ENCODE measurements at places on chromosomes 3 and 15. TPM values are rescaled to one million over a fixed set of nuclear protein-coding genes. Genes with fewer than 3 reads are reported as not detected.
A peak's percentile ranks its signal among the peaks of the same experiment; 100 is the strongest.

DNA sequence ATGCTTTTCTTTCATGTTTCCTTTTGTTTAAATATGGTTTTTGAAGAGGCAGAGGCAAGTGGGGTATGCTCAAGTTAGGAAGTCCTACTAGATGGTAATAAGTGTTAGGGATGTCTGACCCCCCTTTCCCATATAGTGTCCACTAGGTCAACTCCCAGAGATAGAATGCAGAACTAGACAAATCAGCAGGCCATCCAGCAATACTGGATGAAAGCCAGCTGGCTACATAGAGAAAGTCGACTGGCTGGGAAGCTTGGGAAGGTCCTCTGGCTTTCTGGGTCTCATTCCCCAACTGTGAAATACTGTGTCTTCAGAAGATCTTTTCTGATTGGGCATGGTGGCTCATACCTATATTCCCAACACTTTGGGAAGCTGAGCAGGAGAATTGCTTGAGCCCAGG, 113.8 kb downstream of the SNRK start:
- no peak for DNase-seq

DNA sequence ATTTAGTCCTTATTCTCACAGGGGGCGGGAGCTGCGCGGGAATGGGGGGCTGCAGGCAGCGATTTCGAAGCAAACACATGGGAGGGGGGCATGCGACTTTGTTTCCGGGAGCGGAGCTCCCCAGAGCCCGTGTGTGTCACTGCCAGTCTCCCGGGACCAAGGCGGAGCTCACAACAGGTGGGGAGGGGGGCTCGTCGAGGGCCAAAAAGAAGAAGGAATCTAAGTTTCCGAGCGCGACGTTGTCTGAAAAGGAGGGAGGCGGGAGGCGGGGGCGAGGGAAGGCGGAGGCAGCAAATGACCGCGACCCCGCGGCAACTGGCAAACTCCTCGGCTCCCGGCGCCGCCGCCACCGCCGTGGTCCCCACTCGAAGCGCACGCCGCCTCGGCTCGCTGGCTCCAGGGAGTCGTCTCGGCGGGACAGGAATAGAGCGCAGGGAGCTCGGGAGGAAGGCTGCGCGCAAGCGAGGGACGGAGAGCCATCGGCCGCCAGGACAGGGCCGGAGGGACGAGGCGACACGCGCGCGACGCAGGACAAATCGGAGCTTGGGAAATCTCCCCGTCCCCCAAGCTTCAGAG, 1.4 kb downstream of the FOXP1 start:
- DNase-seq = peak; percentile 50

DNA sequence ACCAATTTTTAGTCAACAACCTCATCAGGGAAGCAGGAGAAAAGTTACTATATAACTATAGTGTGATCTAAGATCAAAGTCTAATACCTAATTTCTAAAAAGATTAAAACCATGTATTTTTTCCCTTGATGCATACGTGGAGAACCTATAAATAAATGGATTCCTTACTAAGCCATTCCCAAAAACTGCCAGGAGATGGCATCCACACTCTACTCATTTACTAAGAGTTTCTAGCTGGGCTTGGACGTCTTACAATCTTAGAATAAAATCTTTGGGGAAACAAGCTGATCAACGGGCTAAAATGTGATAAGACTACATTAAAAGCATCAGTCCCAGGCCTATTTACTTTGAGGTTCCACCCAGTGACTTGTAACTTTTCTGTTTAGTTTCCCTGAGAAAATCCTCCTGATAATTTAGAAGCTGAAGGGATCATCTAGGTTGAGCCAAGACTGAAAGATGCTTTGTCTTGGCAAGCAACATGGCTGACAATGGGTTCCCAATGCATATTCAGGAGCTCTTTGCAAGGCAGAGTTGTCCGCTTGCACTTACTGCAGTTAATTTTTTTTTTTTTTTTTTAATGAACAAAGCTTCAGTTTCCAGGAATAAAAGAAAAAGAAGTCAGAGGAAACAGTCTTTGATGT, 85.5 kb upstream of the FGF12 start:
- peak; percentile 64 for DNase-seq

DNA sequence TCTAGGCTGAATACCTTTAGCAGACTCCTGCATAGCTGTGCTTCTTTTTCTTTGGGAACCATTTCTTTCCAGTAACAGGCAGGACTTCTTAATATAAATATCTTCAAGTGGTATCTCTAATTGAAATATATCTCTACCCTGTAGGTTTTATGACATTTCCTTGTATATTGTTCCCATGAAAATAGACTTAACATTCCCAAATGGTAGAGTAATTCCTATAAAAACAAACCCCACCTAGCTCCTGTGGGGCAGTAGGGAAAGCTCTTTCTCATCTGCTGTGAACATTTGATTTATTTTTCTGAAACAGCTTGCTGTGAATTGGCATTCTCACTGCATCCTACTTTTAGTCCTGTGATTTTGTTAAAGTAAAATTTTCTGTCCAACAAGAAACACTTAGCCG, 20.8 kb downstream of the SELENOT start:
- no peak for DNase-seq

- DNase-seq = no peak
Observed at GRCh38 chr3:197375001-197375441, 76.6 kb upstream of the DLG1 start.

DNA sequence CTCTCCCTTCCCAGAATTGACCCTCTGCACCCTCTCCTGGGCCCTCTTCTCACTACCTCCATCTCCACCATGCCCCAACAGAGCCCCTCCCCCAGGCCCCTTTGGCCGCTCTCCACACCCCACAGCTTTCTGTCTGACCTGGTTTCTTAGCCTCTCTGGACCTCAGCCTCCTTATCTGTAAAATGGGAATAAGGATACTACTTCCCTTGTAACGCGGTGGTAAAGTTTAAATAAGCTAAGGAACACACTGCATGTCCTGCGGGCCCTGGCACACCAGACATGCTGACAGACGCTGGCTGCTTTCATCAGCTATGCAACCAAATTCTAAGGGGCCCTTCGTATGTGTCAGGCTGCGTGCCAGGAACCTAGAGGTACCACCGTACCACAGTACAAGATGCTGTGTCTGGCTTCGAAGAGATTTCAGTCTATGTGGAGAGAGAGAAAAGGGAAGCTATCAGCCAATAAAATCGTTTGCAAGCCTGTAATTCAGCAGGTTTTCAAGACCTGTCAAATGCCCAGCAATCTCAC, 777 bp upstream of the SLC51A start:
- DNase-seq = no peak

DNA sequence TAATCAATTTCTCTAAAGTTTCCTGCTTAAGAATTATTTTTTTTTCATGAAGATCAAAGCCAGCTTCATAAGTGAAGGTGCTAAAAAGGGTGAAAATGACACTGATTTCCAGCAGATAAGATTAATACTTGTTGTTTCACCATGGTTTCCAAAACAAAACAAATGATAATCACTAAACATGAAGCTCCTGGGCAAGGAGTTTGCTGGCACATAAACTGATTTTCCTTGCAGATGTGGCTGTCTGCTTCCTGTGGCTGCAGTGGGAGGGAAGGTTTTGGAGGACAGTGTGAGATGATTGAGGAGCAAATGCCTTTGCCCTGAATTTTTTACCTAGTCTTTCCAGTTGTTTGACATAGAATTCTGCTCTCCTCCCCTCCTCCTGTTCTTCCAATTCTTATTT, 228.8 kb downstream of the DIPK2A start:
- DNase-seq = no peak

ARPP21 gene
- not detected for total RNA-seq

DNA sequence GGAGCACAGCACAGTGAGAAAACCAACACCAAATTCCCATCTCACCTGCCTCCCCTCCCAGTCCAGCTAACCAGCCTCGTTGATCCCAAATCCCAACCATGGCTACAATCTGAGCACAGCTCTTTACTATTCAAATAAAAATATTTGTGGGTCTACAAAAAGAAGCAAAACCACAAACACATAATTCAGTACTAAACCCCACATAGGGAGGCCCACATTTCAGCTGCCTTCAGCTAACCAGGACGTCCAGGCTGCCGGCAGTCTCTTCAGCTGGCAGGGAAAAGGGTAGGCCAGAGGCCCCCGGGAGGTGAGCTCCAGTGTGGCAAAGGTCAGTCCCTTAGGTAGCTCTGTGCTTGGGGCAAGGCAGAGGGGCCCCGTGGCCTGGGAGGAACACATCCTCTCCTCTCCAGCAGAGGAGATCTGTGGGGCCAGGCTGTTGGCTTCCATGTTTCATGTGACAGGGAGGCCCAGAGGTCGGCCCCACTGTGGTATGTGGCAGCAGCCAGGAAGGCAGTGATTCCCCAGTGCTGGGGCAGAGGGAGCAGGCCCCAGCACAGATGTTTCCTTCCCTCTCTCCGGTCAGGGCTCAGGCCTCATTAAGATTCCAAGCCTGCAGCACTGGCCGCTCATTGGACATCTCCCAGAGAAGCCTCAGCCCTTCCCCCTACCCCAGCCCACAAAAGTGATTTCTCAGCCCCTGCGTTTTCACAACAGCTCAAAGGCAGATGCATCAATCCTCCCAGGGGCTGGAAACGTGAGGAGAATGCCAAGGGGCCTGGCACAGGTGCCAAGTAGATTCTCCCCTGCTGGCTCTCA, 381.4 kb downstream of the NTRK3 start:
- peak; percentile 88 for DNase-seq

DNA sequence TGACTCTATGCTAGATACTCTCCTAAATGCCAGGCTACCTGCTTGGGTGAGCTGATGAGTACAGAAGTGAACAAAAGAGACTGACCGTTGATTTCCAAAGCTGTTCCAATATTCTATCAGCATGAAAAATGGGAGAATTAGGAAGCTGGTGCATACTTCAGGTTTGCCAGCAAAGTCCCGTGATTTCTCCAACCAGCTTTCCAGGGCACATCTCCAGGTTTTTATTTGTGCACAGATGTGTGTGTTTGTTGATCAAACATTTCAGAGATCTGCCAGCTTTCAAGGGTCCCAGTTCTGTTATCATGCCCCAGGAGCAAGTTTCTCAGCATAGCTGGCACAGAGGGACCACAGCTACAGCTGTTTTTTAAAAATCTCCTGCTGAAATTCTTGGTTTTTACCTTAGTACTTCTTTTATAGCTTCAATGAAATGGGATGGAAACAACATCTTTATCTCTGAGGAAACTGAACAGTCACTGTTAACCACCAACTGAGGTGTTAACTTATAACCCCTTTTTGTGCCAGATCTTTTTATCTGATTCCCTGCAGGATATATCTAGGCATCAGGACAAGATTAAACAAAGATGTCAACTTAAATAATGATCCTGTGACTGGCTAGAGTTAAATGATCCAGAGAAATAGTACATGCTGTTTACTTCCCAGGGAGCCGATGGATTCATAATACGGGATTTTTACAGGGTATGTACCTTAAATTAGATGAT, 380.8 kb downstream of the GRM7 start:
- no peak for DNase-seq

GRCh38 chr15:85831415-85832113, 36.8 kb upstream of the KLHL25 start:
- peak; percentile 64 for DNase-seq

POMGNT2 gene
- 14.9 TPM for total RNA-seq

ITGB5 gene
- 287 TPM for total RNA-seq

GRCh38 chr3:190556351-190556750, 42.5 kb downstream of the IL1RAP start:
- DNase-seq = no peak

TICRR gene
- 9.0 TPM for total RNA-seq
